ENCODE measurements at places on chromosomes 5 and 9.

- no peak for DNase-seq
These were observed 4.1 kb upstream of the RBM27 start for GRCh38 chr5:146199176-146199815.

DNA sequence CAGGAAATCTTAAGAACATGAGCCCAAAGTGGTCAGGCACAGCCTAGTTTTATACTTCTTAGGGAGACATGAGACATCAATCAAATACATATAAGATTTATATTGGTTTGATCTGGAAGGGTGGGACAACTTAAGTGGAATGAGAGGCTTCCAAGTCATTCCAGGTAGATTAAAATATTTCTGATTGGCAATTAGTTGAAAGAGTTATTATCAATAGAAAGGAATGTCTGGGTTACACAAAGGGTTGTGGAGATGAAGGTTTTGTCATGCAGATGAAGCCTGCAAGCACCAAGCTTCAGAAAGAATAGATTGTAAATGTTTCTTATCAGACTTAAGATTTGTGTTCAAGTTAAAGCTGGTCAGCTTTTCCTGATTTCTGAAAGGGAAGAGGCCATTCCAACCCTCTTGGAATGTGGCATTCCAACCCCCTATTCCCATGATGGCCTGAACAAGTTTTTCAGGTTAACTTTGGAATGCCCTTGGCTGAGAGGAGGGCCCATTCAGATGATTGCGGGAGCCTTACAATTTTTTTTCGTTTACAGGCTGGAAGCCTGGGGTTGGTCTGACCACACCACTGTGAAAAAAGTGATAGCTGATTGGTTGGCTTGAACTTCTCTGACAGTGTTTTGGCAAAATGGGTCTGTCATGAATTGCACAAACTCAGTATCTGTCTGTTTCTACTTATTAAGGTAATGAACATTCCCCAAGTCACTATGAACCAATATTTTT is 245.6 kb upstream of the RAI14 start:
- DNase-seq: no peak

GRCh38 chr5:125065741-125066140 is 319.3 kb upstream of the ZNF608 start:
- no peak for DNase-seq

GRCh38 chr5:172150514-172151425 is 37.3 kb downstream of the STK10 start:
- peak; percentile 95 for DNase-seq

DNA sequence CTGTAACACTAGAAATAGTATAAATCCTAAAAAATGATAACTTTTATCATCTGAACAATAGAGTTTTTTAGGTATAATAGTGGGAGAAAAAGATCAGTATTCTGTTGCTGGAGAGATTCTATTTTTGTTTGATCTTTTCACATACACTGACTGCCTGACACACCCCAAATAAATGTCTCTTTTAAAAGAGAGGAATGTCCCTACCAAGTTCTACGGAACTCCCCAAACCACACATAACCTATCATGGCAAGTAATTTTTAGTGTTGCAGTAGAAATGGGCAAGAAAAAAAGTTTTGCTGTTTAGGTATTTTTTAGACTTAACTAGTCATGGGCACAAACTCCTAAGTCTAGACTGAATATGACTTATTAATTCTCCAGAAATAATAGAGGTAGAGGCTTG is 139.1 kb downstream of the ELAVL2 start:
- no peak for DNase-seq

DNA sequence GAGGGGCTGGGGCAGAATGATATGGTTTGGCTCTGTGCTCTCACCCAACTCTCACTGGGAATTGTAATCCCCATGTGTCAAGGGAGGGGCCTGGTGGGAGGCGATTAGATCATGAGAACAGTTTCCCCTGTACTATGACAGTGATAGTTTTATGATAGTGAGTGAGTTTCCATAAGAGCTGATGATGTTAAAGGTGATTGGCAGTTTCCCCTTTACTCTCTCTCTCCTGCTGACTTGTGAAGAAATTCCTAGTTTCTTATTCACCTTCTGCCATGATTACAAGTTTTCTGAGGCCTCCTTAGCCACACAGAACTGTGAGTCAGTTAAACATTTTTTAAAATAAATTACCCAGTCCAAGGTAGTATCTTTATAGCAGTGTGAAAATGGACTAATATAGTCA is 120.4 kb upstream of the CDH9 start:
- no peak for DNase-seq

DNA sequence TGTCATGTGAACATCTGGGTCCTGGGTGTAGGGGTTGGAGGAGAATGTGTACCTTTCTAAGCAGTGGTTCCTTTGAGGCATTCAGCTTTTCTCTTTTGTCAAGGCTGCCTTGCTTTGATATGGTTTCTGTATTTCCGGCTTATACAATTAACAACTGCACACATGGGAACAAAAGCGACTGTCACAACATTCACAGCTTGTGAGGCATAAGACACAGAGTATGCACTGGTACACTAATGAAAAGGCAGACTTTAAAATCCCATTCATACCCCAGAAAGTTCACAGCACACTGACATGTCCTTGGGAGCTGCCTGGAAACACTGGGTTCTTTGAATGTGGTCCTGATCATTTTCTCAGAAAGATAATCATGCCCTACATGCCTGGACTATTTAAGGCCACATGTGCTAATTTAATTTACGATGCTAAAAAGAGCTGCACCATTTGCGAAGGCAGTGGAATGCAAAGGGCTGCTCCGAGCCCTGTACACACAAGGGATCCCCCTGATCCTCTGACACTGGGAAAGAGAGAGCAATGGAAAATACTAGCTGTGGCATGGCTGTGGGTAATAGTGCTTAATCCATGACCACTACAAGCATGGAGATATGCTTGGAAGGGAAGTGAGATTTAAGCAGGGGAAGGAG is 131.8 kb downstream of the EFNA5 start:
- DNase-seq: no peak

- DNase-seq: no peak
These were observed 31.0 kb upstream of the GABRP start for GRCh38 chr5:170752257-170753215.

- DNase-seq: peak; percentile 15
These were observed 64.5 kb downstream of the DENND1A start for GRCh38 chr9:123865226-123866000.

DNA sequence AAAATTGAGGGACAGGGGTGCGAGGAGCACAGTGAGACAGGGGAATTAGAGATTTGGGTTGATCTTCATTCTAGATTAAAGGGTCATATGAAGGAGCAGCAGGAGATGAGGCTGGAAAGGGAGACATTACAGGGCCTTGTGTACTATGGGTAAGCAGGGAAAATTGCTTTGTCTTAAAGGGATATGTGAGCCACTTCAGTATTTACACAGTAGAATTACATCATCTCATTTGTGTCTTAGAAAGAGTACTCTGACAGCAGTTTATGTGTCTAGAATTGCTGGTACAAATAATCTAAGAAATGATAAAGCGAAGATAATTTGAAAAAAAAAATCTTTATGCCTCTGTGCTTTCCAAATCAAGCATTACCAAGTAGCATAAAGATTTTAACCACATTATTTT is 287.0 kb upstream of the ARRDC3 start:
- DNase-seq: no peak

DNA sequence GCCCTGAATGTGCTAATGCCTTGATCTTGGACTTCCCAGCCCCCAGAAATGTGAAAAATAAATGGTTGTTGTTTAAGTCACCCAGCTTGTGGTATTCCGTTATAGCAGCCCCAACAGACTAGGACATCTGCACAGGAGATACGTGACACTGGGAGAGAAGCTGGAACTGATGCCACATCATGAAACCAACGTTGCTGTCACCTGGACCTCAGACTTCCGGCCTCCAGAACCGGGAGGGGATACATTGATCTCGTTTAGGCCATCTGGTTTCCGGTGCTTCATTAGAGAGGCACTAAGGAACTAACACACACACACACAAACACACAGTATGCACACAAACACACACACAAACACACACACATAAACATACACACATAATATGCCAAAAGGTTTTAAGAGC is 75.0 kb upstream of the ICE1 start:
- no peak for DNase-seq

DNA sequence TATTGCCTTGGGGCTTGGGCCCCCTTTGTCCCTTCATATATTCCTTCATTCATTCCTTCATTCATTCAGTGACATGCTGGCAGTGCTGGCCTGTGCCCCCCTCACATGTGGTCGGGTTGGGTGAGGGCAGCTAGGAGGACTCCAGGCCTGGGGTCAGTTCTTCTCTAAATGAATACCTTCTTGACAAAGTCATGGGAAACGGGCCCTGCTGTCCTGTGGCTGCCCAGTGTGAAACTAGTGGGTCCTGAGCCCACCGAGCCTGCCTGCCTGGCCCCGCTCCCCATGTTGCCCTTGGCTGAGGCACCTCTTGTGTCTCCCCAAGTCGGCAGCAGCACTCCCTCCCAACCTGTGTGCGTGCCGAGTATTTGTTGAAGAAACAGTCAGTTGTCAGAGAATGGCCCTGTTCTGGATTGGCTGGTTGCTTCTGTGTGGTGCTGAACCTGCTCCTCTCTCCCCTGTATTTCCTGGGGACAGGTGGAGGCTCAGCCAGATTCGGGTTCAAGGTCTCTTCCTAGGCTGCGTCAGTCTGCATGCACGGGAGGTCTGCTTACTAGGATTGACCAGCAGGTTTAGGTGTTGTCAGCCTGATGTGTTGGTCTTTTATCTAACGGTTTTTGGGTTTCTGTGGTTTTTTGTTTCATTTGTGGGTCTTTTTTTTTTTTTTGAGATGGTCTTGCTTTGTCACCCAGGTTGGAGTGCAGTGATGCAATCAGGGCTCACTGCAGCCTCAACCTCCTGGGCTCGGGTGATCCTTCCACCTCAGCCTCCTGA is 3.0 kb upstream of the CEL start:
- DNase-seq: peak; percentile 68

DNA sequence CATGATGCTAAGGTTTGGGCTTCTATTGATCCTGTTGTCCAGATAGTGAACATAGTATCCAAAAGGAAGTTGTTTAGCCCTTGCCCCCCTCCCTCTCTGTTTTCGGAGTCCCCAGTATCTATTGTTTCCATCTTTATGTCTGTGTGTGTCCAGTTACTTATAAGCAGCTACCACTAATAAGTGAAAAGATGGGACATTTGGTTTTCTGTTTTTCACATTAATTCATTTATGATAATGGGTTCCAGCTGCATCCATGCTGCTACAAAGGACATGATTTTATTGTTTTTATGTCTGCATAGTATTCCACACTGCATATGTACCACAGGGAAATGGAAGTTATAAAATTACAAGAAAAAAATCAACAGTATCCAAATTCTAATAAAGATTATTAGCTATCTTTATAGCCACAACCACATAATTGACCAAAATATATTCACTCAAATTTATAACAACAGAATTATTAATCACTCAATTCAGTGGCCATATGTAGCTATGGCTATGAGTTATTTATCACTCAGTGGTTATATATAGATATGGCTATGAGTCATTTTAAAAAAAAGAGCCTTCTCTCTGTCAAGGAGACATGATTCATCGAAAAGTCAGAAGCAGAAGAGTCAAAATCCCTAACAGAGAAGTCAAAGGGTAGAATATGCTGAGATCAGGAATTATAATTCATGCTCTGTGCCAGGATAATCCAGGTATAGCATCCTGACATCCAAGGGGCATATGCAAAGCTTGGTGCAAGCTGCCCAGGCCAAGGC is 367.5 kb downstream of the DEPDC1B start:
- peak; percentile 16 for DNase-seq

- DNase-seq: no peak
These were observed 1689.2 kb upstream of the WWC1 start for GRCh38 chr5:166602271-166602670.

DNA sequence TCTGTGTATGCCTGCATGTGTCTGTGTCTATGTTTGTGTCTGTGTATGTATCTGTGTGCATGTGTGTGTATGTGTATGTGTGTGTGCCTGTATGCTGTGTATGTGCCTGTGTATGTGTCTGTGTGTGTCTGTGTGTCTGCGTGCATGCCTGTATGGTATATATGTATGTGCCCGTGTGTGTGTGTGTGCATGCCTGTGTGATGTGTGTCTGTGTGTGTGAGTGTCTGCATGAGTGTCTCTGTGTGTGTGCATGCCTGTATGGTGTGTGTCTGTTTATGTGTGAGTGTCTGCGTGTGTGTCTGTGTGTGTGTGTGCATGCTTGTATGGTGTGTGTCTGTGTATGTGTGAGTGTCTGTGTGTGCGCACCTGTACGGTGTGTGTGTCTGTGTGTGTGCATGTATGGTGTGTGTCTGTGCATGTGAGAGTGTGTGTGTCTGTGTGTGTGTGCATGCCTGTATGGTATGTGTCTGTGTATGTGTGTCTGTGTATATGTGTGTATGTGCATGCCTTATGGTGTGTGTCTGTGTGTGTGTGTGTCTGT is 137.1 kb upstream of the IRX2 start:
- no peak for DNase-seq

DNA sequence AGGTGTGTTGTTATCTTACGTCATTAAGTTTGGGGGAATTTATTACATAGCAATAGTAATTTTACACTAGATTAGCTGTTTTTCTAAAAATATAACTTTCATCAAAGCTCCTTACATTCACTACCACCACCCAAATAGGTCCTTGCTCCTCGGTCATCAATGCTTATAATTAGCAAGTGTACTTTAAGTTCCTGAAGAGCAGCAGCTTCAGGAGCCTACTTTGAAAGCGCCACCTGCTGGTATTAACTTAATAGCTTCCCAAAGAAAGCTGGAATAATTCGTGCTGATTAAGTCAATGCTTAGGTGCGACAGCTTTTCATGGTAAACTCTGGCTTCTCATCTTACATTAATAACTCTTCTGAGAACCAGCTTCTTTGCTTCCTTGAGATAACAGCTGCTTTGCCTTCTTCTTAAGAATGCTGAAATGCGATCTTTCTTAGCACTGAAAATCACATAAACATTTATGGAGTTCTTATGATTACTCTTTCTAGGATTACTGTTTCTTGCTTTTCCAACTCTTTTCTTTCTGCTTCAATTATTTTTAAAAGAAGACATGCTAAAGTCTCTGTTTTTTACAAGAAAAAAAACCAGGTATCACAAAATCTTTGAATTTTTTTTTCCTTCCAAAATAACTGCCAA is 10.0 kb upstream of the C5 start:
- DNase-seq: peak; percentile 73

DNA sequence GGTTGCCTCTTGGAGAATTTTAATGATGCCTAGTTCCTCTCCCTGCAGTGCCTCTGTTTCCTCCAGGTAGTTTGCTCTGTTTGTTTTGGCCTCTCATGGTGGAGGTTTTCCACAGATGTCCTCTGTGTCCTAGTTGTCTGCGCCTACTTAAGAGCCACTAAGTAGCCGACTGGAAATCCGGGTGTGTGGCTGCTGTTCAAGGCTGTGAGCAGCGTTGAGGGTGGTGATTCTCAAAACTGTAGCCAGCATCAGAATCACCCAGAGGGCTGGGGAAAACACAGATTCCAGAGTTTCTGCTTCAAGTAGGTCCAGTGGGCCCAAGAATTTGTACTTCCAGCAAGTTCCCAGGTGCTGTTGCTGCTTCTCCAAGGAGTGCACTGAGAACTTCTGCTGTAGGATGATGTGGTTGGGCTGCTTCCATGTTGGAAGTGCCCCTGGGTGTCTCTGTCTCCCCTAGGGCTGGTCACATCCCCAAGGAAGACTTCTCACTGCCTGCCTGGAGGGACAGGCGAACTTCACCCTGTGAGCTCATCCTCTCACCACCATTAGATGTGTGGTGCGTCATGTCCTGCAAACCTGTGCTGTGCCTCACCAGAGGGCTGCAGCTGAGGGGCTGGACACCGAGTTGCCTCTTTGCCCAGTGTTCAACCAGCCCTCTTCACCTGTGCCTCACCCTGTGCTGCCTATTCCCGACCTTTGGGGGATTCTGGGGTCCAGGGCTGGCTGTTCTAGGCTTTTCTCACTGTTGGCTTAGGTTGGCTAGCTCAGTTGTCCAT is 34.8 kb downstream of the SECISBP2 start:
- DNase-seq: no peak

All from NB4 (cell line).